ENCODE measurements at places on chromosomes 2 and 18. TPM values are rescaled to one million over a fixed set of nuclear protein-coding genes. Genes with fewer than 3 reads are reported as not detected.

Gene NAT8
- total RNA-seq: not detected

- no peak for DNase-seq
Measured at GRCh38 chr18:56273541-56274219, 364.7 kb downstream of the TXNL1 start.

- DNase-seq: no peak
Measured at GRCh38 chr2:60614319-60614718, 60.9 kb upstream of the BCL11A start.

Gene COA5
- 23.1 TPM for total RNA-seq

Gene CHRND
- total RNA-seq: not detected

- DNase-seq: no peak
Measured at GRCh38 chr2:72927619-72928550, 10.6 kb downstream of the EMX1 start.

All from tibial nerve (tissue), 4 donors.